Astrocyte of the hippocampus (primary cell): ENCODE measurements at places on chromosomes 16 and 17.
A peak's percentile ranks its signal among the peaks of the same experiment; 100 is the strongest.

GRCh38 chr16:15701975-15702970, 52.2 kb downstream of the NDE1 start:
- peak; percentile 47 for DNase-seq

- DNase-seq = peak; percentile 61
Measured at GRCh38 chr17:18039535-18040260, 490 bp downstream of the GID4 start.

DNA sequence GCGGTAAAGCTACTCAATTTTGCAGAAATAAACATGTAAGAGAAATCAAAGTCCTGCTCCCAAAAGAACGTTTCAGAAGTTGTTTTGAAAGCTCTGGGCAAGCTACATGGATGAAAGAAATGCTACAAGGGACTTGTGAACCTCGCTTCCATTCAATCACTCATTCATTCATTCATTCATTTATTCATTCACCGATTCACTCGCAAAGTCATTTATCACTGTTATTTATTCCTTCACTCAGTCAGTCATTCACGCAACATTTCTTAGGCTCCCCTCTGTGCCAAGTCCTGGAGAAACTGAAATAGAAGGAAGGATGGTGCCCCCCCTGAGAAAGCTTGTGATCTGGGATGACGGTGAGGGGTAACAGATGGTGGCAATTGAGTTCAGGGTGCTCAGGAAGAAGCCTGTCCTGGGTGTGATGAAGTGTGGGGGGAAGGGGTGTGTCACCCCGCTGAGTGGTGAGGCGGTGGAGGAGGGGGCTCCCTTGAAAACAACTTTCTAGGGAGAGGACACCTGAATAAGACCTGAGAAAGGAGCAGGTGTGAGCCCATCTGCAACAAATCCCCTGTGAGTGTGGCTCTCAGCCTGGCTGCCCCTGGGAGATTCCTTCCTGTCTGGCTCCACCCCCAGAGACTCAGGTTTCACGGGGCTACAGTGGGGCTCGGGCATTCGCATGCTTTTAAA, 36.3 kb upstream of the PRSS54 start:
- no peak for DNase-seq

DNA sequence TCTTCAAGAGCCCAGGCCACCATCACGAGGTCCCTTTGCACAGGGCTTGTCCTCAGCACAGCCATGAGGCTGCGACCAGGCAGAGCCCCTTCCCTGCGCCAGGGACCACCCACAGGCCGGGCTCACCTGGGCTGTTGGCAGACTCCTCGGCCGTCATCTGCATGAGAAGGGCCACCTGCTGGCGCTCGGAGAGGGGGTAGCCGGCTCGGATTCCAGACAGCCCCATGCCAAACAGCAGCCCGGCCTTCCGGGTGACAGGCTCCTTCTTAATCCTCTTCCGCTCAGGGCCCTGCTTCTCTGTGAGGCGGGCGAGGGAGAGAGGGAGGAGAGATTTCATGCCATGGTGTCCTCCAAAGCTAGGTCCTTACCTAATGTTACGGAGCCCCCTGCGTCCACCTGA, 73.4 kb downstream of the ZNF778 start:
- no peak for DNase-seq

GRCh38 chr17:79011451-79012147, 2.0 kb upstream of the CANT1 start:
- DNase-seq = no peak
